Thyroid gland (tissue), 4 donors: ENCODE measurements at places on chromosomes 1 and 21. TPM values are rescaled to one million over a fixed set of nuclear protein-coding genes. Genes with fewer than 3 reads are reported as not detected.

DNA sequence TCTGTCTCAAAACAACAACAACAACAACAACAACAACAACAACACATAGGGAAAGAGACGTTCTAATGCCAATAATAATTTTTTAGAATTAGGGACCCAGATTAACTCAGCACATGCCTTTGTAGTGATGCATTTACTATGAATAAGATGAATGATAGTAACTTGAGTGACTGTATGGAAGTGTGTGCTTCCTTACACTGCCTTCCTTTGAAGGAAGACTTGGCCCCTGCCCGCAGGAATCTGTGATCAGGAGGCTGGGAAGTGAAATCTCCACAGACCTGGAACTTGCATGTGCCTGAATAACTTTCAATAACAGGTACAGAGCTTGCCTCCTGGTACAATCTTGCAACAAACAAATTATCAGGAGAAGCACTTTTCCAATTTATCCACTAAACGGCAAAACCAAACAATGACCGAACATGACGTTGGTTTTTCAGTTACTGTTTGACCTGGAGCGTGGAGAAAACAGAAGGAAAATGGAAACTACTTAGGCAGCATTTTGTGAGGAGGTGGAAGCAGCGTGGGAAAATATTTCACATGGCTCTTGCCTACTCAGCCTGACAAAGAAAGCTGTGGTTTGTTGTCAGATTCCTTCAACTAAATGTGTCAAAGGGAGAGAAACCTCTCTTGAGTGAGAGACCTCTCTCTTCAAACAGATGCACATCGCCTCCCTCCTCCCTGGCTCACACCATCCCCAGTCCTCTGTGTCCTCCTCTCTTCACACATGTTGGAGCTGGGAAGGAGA, 10.1 kb upstream of the ABCA4 start:
- DNase-seq: no peak
- H3K27me3 ChIP-seq: no peaks in the 10 kb centered on the region
- H3K36me3 ChIP-seq: no peaks in the 10 kb centered on the region
- no peaks in the 10 kb centered on the region for H3K4me1 ChIP-seq

DNA sequence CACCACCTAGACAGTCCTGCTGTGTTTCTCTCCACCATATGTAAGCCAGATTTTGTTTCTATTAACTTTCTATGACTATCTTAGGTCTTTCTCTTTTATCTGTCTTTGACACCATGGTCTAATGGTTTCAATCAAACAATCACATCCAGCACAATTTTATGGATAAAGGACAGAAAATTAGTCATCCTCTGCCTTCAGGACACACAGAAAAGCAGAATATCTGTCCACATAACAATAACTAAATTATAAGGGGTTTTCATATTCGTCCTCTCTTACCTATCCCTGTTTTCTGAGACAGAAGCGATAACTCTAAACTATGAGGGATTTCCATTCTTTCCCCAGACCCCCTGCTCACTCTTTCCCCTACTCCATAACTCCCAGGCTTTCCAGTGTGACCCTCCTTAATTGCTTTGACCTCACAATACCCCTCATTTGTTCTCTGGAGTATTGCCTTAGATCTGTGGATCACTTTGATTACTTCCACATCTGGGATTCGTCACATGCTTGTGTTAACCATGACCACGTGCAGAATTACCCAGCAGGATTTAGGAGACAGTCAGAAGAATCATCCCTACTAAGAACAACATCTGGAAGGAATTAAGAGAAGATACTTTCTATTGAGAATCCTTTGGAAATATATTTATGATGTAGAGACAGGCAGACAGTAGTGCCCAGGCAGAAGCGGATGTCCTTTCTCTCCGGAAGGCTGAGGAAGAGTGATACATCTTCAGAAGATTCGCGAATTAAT, 108.2 kb upstream of the GREM2 start:
- H3K27ac ChIP-seq: no peak overlapping the region
- H3K36me3 ChIP-seq: no peaks in the 10 kb centered on the region
- no peaks in the 10 kb centered on the region for H3K4me1 ChIP-seq
- H3K27me3 ChIP-seq: no peaks in the 10 kb centered on the region

GRCh38 chr1:151534662-151535278, 5.3 kb upstream of the TUFT1 start:
- H3K4me1 ChIP-seq: peaks cover 9% of the 10 kb centered on the region
- H3K27ac ChIP-seq: no peak overlapping the region
- no peaks in the 10 kb centered on the region for H3K27me3 ChIP-seq
- peaks cover 8% of the 10 kb centered on the region for H3K36me3 ChIP-seq
- DNase-seq: peak; percentile 83
- no peak overlapping the region for H3K4me3 ChIP-seq

- no peaks in the 10 kb centered on the region for H3K4me1 ChIP-seq
- DNase-seq: no peak
- no peaks in the 10 kb centered on the region for H3K27me3 ChIP-seq
- no peak overlapping the region for H3K27ac ChIP-seq
- no peak overlapping the region for H3K4me3 ChIP-seq
Observed at GRCh38 chr21:28590676-28591075, 402.0 kb downstream of the LTN1 start.

- H3K4me3 ChIP-seq: no peak overlapping the region
- H3K27me3 ChIP-seq: no peaks in the 10 kb centered on the region
- DNase-seq: no peak
- H3K4me1 ChIP-seq: peaks cover 25% of the 10 kb centered on the region
- H3K36me3 ChIP-seq: no peaks in the 10 kb centered on the region
Observed at GRCh38 chr1:182841368-182841988, 2.3 kb downstream of the DHX9 start.

GRCh38 chr1:197731449-197731848, 43.8 kb downstream of the DENND1B start:
- no peak overlapping the region for H3K27ac ChIP-seq
- DNase-seq: no peak
- H3K27me3 ChIP-seq: no peaks in the 10 kb centered on the region
- no peak overlapping the region for H3K4me3 ChIP-seq
- no peaks in the 10 kb centered on the region for H3K36me3 ChIP-seq

The ESPN gene
- total RNA-seq: 5.2 TPM

The FCRLB gene
- not detected for total RNA-seq
